Daoy (cell line): ENCODE measurements at places on chromosomes 13 and 19. TPM values are rescaled to one million over a fixed set of nuclear protein-coding genes. Genes with fewer than 3 reads are reported as not detected.

PPP1R12C gene
- 41.5 and 44.2 TPM in 2 replicates for total RNA-seq

PLD3 gene
- 118 and 121 TPM in 2 replicates for total RNA-seq

TMEM150B gene
- not detected in 2 replicates for total RNA-seq

GRCh38 chr13:31000889-31001288, 68.4 kb downstream of the TEX26 start:
- DNase-seq, result no peak

UHRF1 gene
- total RNA-seq, result 32.4 and 34.6 TPM in 2 replicates

DAND5 gene
- total RNA-seq, result not detected in 2 replicates

DNA sequence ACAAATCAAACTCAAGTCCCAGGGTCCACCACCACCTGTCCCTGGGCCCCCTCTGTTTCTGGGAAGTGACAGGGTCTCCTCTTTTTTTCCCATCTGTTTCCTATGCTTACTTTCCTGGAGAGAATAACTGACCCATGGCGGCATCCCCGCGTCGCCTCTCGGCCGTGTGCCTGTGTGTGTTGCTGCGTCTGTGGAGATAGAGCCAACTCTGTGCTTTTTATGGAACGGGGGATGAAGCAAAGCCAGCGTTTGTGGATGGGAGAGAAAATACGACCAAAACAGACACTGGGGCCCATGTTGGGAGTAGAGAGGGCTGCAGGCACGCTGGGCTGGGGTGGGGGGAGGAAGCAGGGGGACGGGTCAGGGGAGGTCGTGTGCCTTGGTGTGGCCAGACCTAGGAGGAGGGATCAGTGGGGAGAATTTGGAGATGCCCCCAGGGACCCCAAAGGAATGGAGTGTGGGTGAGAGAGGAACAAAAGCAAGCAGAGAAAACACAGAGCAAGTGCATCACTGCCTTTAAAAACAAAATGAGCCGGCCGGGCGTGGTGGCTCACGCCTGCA, 16.6 kb downstream of the PLK5 start:
- DNase-seq, result no peak

GRCh38 chr13:52810011-52810410, 38.4 kb downstream of the PCDH8 start:
- DNase-seq, result no peak

DNA sequence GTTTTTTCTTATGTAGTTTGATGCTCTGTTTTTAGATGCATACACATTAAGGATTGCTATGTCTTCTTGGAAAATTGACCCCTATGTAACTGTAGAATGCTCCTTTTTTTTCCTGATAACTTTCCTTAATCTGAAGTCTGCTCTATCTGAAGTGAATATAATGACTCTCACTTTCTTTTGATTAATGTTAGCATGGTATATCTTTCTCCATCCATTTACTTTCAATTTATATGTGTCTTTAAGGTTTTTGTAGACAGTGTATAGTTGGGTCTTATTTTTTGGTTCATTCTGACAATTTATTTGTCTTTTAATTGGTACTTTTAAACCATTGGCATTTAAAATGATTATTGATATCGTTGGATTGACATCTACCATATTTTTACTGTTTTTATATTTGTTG, 92.3 kb downstream of the URI1 start:
- no peak for DNase-seq

TMEM221 gene
- not detected in 2 replicates for total RNA-seq

DNA sequence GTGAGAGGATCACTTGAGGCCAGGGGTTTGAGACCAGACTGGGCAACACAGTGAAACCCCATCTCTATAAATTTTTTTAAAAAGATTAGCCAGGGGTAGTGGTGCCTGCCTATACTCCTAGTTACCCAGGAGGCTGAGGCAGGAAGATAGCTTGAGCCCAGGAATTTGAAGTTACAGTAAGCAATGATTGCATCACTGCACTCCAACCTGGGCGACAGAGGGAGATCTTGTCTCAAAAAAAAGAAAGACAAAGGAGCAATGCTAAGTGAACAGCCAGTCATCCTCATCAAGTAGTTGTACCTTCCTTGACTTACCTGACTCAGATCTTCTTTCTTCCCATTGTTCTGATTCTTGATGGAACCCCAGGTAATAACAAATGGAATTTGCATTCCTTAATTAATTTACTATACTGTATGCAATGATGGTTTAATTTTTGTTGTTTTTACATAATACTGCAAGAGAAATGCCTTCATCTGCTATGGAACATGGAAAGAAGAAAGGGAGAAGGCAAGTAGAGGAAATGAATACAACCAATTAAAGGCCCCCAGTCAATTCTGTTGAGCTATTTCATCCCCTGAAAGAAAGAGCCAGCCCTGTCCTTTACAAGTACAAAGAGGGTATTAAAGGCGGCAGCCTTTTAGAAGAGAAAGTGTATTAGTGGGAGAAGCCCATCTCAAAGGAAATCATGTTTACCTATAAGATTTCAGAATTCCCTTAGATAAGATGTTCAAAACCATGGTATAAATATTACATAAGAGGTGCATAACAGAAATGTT, 316.7 kb downstream of the DIAPH3 start:
- DNase-seq, result no peak

- DNase-seq, result no peak
Measured at GRCh38 chr19:47531640-47532387, 17.0 kb upstream of the NAPA start.

DNA sequence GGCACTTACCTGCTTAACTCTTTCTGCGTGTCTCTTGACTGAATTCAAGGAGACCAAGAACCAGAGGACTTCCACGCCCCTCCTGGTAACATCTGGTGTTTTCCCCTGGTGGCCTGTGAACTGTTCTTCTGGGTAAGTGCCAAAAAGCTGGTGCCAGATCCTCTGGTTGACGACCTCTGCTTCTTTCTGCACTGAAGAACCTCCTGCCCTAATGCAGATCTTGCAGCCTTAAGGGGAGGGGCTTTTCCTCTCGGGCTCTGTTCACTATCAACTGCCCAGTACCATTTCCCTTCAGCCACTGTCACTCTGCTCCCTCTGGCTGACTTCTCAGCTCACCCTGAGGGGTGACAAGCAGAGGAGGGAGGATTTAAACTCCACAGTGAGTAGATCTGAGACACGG, 6.1 kb upstream of the ERVV-1 start:
- no peak for DNase-seq
